Motor neuron (in vitro differentiated cells): ENCODE measurements at places on chromosomes 13 and 19. TPM values are rescaled to one million over a fixed set of nuclear protein-coding genes. Genes with fewer than 3 reads are reported as not detected.
A peak's percentile ranks its signal among the peaks of the same experiment; 100 is the strongest.

DNA sequence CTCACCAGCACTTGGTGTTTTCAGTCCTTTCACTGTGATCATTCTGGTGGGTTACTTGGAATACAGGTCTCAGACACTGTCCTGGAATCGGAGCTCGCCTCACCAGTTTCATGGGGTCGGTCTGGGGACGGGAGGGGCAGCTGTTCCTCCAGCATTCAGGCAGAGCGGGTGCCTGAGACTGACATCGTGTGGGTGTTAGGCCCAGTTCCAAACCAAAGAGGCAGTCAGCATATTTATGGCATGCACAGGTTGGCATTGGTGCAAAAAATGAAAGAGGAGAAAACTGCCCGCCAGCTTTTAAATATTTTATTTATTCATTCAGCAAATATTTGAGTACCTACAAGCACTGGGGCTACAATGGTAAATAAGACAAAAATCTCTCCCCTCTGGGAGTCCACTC lies 20.1 kb downstream of the PLEKHF1 start:
- no peak for ATAC-seq

- ATAC-seq = no peak
Measured at GRCh38 chr19:49389406-49389805, 1.4 kb downstream of the KASH5 start.

DNA sequence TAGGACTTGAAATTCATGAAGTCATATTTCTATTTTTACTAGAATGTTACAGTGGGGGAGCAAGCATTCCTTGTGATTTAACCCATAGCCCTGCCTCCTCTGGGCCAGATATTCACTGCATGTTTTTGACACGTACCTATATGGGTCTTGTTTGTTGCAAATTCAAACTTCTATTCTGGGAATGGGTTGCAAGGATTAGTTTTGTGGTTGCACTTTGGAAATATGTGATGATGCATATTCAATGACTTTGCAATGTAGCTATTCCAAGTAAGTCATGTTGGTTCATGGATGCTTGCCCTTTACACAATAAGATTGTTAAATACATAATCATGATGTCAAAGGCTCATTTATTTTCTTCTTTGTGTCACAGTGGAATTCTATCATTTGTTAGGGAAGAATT lies 440.8 kb downstream of the TDRD3 start:
- peak; percentile 97 for ATAC-seq

GRCh38 chr19:42066075-42066754 lies 3.8 kb downstream of the GRIK5 start:
- peak; percentile 15 for ATAC-seq

DNA sequence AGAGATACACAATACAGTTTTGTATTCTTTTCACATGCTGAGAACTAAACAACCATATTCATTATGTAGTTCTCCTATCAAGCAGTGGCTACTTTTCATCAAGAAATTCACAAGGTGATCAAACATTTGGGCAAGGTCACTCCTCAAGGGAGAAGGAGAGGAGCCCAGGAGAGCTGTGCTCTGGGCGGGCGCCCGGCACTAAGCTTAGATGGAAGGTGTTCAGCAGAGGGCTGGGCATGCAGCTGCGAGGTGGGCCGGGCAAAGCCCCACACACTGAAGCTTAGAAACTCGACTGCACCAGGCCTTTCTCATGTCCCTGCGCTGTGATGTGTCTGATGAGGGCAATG lies 30.4 kb upstream of the SPACA7 start:
- no peak for ATAC-seq

- ATAC-seq = no peak
Measured at GRCh38 chr13:53028637-53029203, at the start of gene OLFM4. Gene OLFM4 (plus strand): TSS chr13:53028813. CDS start chr13:53028837, 24 bp downstream.

- ATAC-seq = no peak
Measured at GRCh38 chr13:74372511-74372910, 238.3 kb upstream of the KLF12 start.

GRCh38 chr13:114230117-114230516 lies 4.6 kb upstream of the CDC16 start:
- ATAC-seq = no peak

DNA sequence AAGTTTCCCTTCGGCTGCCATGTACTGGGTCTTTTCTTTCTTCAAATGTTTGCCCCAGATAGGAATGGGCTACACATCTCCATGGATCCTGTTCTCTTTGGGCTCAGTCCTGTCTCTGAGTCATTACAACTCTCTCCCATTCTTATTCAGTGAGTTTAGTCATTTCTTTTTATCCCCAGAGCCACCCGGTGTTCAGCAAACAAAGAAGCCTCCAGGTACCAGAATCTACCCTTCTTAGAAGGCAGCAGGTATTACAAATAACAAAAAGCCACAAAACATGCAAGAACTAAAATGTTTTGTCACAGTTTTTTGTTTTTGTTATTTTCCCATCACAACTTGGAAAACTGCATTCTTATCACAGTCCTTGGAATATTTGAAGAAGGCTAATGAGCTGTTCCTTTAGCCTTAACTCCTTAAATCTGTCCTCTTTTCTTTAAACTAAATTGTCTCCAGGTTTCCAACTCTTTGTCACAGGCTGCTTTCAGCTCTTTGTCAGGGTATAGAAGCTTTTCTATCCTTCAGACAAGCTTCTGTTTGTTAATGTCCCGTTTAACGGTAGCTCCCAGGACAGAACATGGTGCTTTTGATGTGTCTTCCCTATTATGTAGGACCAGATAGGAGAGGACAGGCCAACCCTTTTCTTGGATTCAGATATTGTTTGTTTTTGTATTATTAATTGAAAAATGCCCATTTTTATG lies 215.5 kb upstream of the HTR2A start:
- ATAC-seq = no peak

The TEAD2 gene
- total RNA-seq = 8.3 and 10.5 TPM in 2 replicates

The PEAK3 gene
- 0.50 and 0.74 TPM in 2 replicates for total RNA-seq

The LMTK3 gene
- total RNA-seq = 0.27 and 2.0 TPM in 2 replicates

The UBE2L5 gene
- 0.41 TPM in 1 of 2 replicates, not detected in the other for total RNA-seq
